ENCODE measurements at places on chromosomes 4 and X. TPM values are rescaled to one million over a fixed set of nuclear protein-coding genes. Genes with fewer than 3 reads are reported as not detected.
A peak's percentile ranks its signal among the peaks of the same experiment; 100 is the strongest.

DNA sequence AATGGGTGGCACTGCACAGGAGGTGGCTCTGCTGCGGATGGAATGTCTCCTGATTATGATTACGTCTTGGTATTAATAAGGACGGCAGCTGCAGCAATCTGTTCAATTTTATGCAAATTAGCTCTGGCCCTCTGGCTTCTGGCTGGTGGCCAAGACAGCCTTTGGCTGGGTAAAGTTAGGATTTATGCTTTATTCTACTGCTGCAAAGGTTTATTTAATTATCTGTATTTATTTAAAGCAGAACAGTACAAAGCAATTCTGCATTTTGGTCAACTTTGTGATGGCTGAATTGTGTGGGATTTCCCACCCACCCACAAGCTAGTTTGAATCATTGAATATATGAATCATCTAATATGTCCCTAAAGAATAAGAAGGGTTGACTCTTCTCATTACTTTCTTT, 745.6 kb upstream of the FAM241A start:
- DNase-seq = no peak
- H3K4me1 ChIP-seq = no peaks in the 10 kb centered on the region
- no peak overlapping the region for H3K27ac ChIP-seq
- H3K4me3 ChIP-seq = no peak overlapping the region

DNA sequence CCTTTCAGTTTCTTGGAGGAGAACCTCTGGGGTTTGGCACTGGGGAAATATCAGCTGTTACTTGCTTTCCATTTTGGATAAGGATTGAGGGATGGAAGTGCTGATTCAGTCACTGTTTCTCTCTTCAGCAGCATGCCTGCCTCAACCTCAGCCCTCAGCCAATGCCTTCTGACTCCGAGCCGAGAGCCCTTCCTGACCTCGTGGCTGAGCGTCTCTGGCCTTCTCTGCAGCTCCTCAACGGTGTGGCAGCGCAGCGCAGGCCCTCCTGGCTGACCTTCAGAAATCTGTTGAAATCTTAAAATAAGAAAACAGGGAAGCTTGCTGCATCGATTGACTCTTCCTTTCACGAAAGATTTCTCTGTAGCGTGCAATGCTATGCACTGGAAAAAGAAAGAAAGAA, 434.3 kb upstream of the FAT1 start:
- H3K36me3 ChIP-seq = no peaks in the 10 kb centered on the region
- no peaks in the 10 kb centered on the region for H3K4me1 ChIP-seq
- H3K27me3 ChIP-seq = no peaks in the 10 kb centered on the region
- H3K4me3 ChIP-seq = no peak overlapping the region

DHX15 gene
- polyA plus RNA-seq = 74.6 TPM

HPSE gene
- 1.5 TPM for polyA plus RNA-seq

DNA sequence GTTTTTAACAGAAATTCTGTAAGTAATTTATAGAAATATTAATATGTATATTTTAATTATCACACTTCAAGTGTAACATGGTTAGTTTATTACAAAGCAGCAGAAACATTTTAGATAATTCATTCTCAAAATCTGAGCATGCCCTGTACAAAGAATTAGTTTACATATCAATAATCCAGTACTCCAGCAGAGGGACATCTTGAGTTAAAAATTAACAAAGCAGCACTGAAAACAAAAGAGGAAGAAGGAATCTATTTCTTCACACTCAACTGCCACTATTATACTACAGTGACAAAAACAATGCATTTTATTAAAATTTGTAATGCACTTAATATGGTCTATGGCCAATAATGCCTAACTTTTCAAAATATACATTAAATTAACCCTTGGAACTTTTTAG, 179.1 kb upstream of the KLHL4 start:
- DNase-seq = no peak
- no peak overlapping the region for H3K4me3 ChIP-seq
- H3K27ac ChIP-seq = no peak overlapping the region

GRCh38 chrX:70908541-70908940, at the start of gene TEX11:
Gene TEX11, minus strand, starts transcription at chrX:70908711. Its CDS starts 922 bp downstream, at chrX:70907789.
- H3K4me3 ChIP-seq = no peak within 1 kb of the TSS
- no peaks in the 10 kb centered on the region for H3K36me3 ChIP-seq
- H3K27me3 ChIP-seq = no peaks in the 10 kb centered on the region

GRCh38 chr4:141501395-141501794, 135.0 kb upstream of the IL15 start:
- no peaks in the 10 kb centered on the region for H3K36me3 ChIP-seq
- DNase-seq = no peak
- H3K27me3 ChIP-seq = no peaks in the 10 kb centered on the region
- no peak overlapping the region for H3K27ac ChIP-seq

GABRQ gene
- polyA plus RNA-seq = not detected

DNA sequence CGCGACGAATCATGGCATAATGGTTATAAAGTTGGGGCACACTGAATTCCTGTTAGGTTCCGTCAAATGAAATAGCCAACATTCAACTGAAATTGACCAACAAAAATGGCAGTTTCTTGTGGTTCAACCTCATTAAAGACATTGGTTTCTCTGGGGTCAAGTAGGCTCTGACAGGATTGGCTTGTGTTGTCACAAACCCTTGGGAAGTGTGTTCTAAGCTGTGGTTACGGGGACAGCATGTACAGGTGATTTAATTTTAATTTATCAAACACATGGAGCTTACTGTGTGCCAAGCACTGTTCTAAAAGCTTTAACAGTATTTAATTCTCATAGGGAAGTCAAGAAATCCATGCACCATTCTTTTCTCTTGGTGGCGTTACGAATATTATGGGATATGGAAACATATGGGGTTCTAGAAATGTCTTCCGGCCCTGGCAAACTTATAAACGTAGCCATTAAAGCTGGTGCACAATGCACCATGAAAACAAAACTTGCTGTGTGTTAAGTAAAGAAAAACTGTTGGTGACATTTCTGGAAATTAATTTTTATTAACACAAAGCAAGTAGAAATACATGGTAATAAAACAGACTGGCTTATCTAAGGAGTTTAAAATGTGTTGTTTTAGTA, 891 bp downstream of the XK start:
- H3K4me3 ChIP-seq = peak overlapping the region; percentile 47
- peaks cover 17% of the 10 kb centered on the region for H3K27me3 ChIP-seq
- H3K27ac ChIP-seq = peak overlapping the region; percentile 84
- no peaks in the 10 kb centered on the region for H3K4me1 ChIP-seq
- H3K36me3 ChIP-seq = no peaks in the 10 kb centered on the region

GRCh38 chr4:92528541-92528940, 224.8 kb downstream of the GRID2 start:
- no peak overlapping the region for H3K27ac ChIP-seq
- H3K4me3 ChIP-seq = no peak overlapping the region
- no peaks in the 10 kb centered on the region for H3K27me3 ChIP-seq
- no peaks in the 10 kb centered on the region for H3K36me3 ChIP-seq
- DNase-seq = no peak
- H3K4me1 ChIP-seq = no peaks in the 10 kb centered on the region

DNA sequence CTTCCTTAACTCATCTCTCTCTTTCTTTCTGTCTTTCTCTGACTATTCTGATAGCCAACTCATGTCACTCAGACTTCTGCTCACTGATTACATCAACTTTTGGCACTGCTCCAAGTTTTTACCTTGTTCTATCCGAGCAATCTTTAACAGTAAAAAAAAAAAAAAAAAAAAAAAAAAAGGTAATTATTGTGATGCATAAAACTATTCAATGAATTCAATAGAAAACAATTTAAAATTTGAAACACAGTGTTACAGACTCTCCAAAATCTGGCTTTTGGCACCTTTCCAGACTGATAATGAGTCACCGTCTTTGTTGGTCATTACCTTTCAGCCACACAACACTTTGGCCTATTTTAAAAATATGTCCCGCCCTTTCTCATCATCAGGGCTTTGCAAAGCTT, 229.5 kb downstream of the GALNTL6 start:
- no peak overlapping the region for H3K4me3 ChIP-seq
- no peaks in the 10 kb centered on the region for H3K36me3 ChIP-seq
- H3K27me3 ChIP-seq = no peaks in the 10 kb centered on the region
- DNase-seq = no peak
- H3K27ac ChIP-seq = no peak overlapping the region

SMIM43 gene
- polyA plus RNA-seq = 0.07 TPM

ART3 gene
- polyA plus RNA-seq = 14.4 TPM

F9 gene
- polyA plus RNA-seq = not detected

- H3K4me1 ChIP-seq = no peaks in the 10 kb centered on the region
- no peak overlapping the region for H3K4me3 ChIP-seq
- H3K27me3 ChIP-seq = no peaks in the 10 kb centered on the region
- no peaks in the 10 kb centered on the region for H3K36me3 ChIP-seq
Measured at GRCh38 chrX:68238568-68238967, 194.7 kb downstream of the OPHN1 start.

FHDC1 gene
- 0.68 TPM for polyA plus RNA-seq

- H3K27ac ChIP-seq = no peak overlapping the region
- H3K36me3 ChIP-seq = peaks cover 4% of the 10 kb centered on the region
- no peak overlapping the region for H3K4me3 ChIP-seq
- H3K4me1 ChIP-seq = peaks cover 7% of the 10 kb centered on the region
- no peak for DNase-seq
- no peaks in the 10 kb centered on the region for H3K27me3 ChIP-seq
Measured at GRCh38 chrX:72271812-72272211, 5.2 kb downstream of the RPS4X start.

GRCh38 chrX:48942895-48943294, 14.5 kb downstream of the OTUD5 start:
- no peaks in the 10 kb centered on the region for H3K27me3 ChIP-seq
- no peaks in the 10 kb centered on the region for H3K4me1 ChIP-seq
- no peaks in the 10 kb centered on the region for H3K36me3 ChIP-seq
- no peak overlapping the region for H3K4me3 ChIP-seq

GRCh38 chr4:139403462-139403861, 50.5 kb upstream of the RAB33B start:
- H3K4me3 ChIP-seq = no peak overlapping the region
- H3K36me3 ChIP-seq = no peaks in the 10 kb centered on the region
- H3K27ac ChIP-seq = no peak overlapping the region
- H3K27me3 ChIP-seq = no peaks in the 10 kb centered on the region
- DNase-seq = no peak

DNA sequence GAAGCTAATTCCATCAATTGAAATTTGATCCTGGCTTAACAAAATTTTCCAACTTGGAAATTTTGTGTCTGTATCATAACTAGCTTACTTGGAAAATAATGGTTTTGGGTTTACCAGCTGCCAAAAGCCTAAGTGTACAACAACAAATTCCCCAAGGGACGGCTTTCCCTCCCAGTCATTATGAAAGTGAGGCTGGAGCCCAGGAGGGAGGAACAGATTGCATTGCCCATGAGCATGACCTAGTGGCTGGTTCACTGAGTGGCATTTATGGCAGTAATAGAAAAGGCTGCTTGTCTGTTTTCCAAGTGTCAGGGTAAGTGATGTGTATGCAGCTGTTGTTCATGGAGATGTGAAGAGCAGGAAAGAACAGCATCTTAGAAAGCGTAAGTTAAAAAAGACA, 70.8 kb upstream of the HHIP start:
- no peak overlapping the region for H3K4me3 ChIP-seq
- DNase-seq = no peak
- H3K4me1 ChIP-seq = no peaks in the 10 kb centered on the region
- H3K27me3 ChIP-seq = no peaks in the 10 kb centered on the region

HELQ gene
- 4.3 TPM for polyA plus RNA-seq

GRCh38 chr4:147247579-147247978, 233.3 kb upstream of the EDNRA start:
- no peak overlapping the region for H3K27ac ChIP-seq
- H3K4me1 ChIP-seq = no peaks in the 10 kb centered on the region
- H3K4me3 ChIP-seq = no peak overlapping the region

All from pancreas (tissue), 10 donors.